Dermis microvascular lymphatic vessel endothelial cell (primary cell): ENCODE measurements at places on chromosomes 16 and 17. TPM values are rescaled to one million over a fixed set of nuclear protein-coding genes. Genes with fewer than 3 reads are reported as not detected.

The PRAC2 gene
- not detected in 2 replicates for total RNA-seq

The FOXJ1 gene
- not detected in 2 replicates for total RNA-seq

The ALDOC gene
- total RNA-seq = 30.7 and 31.7 TPM in 2 replicates

The PTGES3L gene
- 0.13 TPM in 2 replicates for total RNA-seq

The HNF1B gene
- total RNA-seq = not detected in 2 replicates

The ACSM5 gene
- 1.3 and 5.6 TPM in 2 replicates for total RNA-seq

The ABCC12 gene
- total RNA-seq = not detected in 2 replicates

The TSPOAP1 gene
- total RNA-seq = 0.13 TPM in 1 of 2 replicates, not detected in the other

The IRF8 gene
- 5.1 and 15.8 TPM in 2 replicates for total RNA-seq

The WNT9B gene
- total RNA-seq = not detected in 2 replicates

The NHERF2 gene
- total RNA-seq = 48.5 and 64.6 TPM in 2 replicates

The SOST gene
- not detected in 2 replicates for total RNA-seq

- DNase-seq = no peak
Observed at GRCh38 chr16:48542966-48543365, 67.0 kb downstream of the N4BP1 start.

- DNase-seq = no peak
Observed at GRCh38 chr16:11719171-11719570, 23.5 kb downstream of the TXNDC11 start.

- no peak for DNase-seq
Observed at GRCh38 chr17:57615836-57616757, 129.0 kb downstream of the CCDC182 start.

GRCh38 chr17:75194879-75195278 lies 10.6 kb upstream of the NUP85 start:
- DNase-seq = no peak

DNA sequence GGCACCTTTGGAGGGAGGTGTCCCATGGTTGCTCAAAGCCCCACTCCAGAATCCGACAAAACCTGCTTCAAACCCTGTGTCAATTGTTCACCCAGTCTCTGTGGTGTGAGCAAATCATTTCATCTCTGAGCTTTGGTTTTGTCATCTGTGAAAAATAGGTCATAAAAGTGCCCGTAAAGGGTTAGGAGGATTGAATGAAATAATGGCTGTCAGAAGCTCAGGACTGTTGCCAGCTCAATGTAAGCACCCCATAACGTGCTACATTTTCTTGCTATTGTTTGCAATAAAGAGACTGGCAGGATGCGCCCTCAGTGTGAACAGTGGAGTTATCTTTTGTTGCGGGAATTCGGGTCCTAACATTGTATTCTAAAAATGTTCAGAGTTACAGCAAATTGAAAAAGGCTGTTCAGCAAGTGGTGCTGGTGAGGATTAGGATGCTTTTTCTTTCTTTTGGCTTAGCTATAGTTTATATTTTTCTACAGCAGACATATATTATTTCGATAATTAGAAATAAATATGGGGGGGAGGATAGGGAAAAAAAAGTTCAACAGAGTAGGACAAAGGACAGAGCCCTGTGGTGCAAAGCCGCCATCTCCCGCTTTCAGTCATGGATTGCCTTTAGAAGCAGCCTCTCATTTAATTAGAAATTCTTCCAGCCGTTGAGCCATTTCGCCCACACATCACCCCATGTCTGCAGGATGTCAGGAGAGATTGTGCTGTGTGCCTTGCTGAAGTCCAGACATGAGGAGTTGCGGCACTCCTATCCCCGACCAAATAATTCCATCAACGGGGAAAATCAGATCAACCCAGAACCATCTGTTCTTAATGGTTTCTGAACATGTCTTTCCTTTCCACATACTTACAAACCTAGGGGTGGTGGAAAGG lies 20.9 kb upstream of the PYY start:
- DNase-seq = no peak

DNA sequence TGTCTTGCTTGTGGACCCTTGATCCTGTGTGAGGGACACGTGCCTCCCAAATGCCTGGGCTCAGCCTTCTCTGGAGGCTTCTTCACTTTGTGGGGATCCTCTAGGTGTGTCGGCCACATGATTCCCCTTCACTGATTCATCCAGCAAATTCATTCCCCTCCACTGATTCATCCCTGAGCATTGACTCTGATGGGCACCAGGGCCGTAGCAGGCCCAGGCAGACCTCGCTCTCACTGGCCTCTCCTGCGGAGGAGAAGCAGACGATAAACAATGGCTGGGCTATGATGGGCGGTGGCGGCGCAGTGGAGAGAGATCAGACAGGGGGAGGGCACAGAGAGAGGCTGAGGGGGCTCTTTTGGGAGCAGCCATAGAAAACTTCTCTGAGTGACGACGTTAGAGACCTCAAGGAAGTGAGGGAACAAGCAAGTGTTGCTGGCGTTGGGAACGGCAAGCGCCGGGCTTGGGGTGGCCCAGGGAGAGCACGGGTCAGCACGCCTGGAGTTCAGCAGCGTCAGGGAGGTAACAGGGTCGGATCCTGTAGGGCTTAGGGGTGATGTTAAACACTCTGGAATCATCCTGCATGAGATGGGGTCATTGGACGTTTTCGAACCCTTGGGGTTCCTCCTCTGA lies 17.5 kb upstream of the RPTOR start:
- no peak for DNase-seq

DNA sequence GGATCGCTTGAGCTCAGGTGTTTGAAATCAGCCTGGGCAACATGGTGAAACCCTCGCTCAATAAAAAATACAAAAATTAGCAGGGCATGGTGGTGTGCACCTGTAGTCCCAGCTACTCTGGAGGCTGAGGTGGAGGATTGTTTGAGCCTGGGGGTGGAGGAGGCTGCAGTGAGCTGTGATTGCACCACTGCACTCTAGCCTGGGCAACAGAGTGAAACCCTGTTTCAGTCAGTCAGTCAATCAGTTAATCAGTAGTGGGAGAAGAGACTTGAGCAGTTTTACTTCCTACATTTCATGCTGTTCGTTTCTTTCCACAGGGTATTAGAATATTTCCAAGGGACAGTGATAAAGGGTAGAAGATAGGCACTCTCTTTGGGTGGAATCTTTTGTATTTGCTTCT lies 8.8 kb downstream of the MAP3K3 start:
- DNase-seq = no peak

DNA sequence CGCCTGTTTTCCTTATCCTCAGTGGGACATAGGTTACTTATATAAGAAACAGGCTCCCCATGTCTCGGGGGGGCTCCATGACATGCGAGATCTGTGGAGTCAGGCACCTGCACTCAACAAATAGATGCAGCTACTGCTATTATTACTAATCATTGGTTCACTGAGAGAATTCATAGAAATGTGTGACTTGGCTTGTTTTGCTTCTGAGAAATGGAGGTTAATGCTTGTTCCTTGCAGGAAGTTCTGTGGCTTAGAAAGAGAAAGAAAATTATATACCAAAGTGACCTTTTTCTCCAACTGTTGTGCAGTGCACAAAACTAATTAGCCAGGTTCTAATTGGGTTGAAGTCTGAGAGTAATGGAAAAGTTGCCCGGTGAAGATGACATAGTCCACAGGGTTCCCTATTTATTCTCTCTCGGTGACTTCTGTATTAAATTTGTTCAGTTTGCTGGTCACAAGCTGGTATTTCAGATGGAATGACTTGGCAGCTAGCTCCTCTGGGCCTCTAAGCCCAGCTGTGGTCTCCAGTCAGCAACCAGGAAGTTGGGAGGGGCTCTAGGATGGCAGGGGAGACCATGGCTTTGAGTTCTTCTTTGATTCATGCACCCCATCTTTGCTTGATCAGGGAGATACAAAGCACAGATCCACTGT lies 17.6 kb upstream of the MAF start:
- no peak for DNase-seq

GRCh38 chr17:65170839-65171238 lies 33.7 kb downstream of the RGS9 start:
- peak; percentile 97 for DNase-seq

- no peak for DNase-seq
Observed at GRCh38 chr16:3578121-3578520, 918 bp upstream of the NLRC3 start.

- peak; percentile 65 for DNase-seq
Observed at GRCh38 chr17:41959336-41960095, 7.1 kb upstream of the CNP start.

- no peak for DNase-seq
Observed at GRCh38 chr17:28258347-28258887, 60.6 kb upstream of the TMEM97 start.

DNA sequence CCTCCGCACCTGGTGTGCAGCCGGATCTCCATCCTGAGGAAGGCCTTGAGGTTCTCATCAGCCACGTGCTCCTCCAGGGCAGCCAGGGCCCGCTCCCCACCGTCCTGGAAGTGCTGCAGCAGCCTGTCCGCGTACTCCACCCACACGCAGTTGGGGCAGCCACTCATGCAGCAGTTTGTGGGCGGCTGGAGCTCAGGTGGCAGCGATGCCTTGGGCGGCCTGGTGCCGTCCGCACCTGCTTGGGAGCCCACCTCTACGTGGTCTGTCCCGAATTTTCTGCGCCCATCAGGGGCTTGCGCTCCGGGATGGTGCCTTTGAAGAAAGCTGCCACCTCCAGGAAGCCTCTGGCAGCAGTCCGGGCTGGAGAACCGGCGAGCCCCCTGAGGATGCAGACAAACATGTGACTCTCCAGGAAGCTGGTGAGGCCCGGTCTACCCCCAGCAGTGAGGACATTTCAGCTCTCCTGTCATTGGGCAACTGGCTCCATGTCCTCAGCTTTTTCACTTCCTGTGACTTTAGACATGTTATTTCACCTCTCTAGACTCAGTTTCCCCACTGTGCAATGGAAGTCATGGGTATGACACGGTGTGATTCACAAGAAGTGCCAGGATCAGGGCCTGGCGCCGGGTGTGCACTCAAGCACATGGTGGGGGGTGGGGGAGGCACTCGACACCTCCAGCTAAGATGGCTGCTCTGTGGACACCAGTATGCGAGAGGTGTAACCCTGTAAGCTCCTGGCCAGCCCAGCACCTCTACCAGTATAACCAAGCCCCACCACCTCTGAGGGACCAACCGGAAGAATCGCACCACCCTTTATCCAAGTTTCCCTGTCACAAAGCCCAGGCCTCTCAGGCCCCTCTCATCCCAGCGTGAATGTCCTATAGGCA lies 957 bp downstream of the OXLD1 start:
- peak; percentile 31 for DNase-seq

- no peak for DNase-seq
Observed at GRCh38 chr16:58940609-58941008, 206.5 kb upstream of the GOT2 start.

DNA sequence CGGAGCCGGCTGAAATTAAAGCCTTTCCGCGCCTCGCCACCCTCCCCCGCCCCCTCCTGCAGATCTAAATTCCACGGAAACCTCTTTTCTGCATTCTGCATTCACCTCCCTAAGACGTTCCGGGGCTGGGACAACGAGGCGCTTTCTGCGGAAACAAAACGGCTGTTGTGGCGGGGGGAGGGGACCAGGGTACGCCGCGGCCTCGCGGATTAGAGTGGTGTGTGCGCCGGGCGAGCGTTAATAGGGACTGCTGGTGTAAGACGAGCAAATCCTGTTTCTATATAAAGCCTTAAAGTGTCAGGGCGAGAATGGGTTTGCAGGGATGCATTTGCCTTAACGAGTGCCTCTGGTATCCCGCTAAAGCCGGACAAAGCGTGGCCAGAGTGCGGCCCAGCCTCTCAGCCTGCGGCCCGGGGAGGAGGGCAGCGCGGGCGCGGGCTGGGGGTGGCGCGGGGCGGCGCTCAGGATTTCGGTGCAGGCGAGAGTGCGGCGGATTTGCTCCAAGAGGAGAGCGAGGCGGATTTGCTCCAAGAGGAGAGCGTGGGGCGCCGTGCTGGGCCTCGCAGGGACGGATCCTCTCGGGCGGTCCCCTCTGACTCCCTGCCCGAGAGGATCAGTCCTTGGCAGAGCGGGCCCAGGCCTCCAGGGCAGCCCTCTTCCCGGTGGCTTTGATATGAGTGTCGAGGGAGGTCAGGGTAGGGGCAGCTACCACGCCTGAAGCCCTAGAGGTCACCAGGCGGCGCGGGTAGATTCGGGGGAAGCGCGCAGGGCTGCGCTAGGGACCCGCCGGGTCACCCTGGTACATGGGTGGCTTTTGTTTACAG lies 5.1 kb downstream of the BAHCC1 start:
- DNase-seq = no peak

GRCh38 chr17:17341452-17341851 lies 38.3 kb downstream of the NT5M start:
- DNase-seq = no peak

GRCh38 chr16:52578007-52578828 lies 31.3 kb upstream of the TOX3 start:
- DNase-seq = no peak

- DNase-seq = no peak
Observed at GRCh38 chr16:2856061-2856670, 1.8 kb downstream of the PRSS22 start.

DNA sequence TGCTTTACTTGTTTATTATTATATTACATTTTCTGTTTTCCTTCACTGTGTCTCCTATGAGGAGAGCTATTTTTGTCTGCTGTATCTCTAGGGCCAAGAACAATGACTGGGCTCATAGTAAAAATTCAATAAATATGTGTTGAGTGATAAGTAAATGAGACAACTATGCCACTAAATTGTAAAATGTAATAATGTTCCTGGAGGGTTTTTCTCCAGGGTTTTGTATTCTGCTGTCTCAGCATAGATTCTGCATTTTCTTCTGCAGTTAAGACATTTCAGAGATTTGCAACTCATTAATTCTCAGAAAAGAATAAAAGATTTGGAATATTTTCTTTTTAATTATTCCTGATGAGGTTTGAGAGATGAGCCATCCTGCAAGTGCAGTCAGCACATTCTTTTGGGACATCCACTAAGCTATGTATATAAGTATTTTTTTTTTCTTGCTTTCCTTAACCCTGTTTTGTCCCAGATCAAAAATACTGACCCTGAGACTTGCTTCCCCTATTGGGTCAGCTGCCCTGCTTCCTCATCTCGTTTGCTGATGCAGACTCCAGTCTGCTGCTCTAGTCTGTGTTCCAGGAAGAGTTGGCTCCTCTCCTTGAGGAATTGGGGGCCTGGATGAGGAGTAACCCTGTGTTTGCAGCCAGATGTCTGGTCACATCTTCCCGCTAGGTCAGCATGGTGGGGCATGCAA lies 122.9 kb downstream of the ABCA8 start:
- DNase-seq = no peak

- no peak for DNase-seq
Observed at GRCh38 chr17:17041018-17041521, 1.2 kb upstream of the MPRIP start.

DNA sequence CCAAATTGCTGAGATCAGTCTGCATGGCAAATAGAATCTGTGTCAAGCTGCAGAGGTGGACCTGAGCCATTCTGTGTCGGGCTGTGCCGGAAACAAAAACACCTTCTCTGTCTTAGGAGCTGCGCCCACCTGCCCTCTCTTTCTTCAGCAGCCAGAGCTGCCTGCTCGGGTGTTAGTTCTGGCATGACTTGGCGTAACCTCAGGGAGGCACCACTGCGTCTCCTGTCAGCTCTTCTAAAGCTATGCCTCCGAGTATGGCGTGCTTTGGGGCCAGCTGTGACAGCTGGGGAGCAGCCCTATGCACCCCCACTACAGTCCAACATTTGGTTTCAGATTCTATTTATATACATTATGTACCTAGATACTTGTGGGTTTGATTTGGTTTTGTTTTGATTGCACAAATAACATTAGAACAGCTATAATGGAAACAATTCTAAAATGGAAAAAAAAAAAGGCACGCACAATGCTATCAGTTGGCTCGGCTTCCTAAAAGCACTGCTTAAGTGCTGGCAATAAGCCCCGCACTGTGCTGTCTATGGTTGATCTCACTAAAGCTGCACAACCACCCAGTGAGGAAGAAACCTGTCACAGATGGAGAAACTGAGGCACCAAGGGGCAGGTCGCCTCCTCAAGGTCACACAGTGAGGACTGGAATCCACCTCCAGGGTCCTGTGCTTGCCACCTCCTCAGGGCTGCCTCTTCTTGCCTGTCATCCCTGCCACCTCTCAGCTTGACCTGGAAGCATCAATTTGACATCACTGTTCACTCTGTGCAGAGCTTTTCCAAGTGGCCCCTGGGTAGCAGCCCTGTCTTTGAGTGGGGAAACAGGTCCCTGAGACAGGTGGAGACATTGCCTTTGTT lies 18.7 kb upstream of the ADGRG1 start:
- DNase-seq = peak; percentile 78
